HEK293T (cell line): ENCODE measurements at places on chromosomes 4 and X.

DNA sequence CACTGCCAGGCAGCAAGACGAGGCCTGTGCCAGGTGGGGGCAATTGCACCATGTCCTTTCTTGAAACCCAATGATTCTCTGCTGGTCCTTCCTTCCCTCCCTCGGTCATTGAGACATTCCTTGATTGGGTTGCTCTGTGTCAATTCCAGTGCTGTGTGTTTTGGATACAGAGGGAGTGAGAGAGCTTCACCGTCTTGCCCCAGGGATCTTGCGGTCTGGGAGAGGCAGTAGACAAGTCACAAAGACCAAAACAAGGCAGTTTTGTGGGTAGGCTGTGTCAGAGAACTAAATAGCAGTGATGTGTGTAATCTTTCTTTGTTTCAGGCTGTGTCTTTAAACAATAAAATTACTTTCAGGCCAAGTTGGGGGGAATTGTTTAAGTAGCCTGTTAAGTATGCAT is 38.8 kb upstream of the TADA2B start:
- DNase-seq = no peak

GRCh38 chr4:166045457-166045856 is 172.4 kb downstream of the TLL1 start:
- no peak for DNase-seq

- no peak for DNase-seq
These were observed 79.4 kb upstream of the ADRA2C start for GRCh38 chr4:3686753-3687152.

- peak; percentile 6 for DNase-seq
These were observed 220.2 kb upstream of the MAD2L1 start for GRCh38 chr4:120286813-120287212.

DNA sequence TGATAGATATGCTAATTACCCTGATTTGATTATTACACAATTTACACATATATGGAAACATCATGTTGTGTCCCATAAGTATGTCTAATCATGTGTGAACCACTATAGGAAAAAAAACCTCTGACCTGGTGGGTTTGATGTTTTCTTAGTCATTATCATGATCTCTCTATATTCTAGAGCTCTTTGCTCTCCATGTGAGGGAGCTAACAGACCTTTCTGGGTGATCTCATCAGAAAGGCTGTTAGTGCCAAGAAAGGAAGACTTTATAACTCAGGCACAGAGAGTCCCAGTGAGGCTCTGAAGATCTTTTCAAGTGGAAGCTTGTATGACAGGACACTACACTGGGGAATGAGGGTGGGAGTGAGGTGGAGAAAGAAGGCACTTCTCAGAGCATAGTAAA is 527.7 kb upstream of the MAGEB2 start:
- DNase-seq = no peak

- DNase-seq = no peak
These were observed 70.8 kb upstream of the GALNTL6 start for GRCh38 chr4:171742436-171742835.

GRCh38 chr4:106116025-106116424 is 200.0 kb downstream of the TBCK start:
- DNase-seq = no peak

- no peak for DNase-seq
These were observed 17.7 kb upstream of the HERC5 start for GRCh38 chr4:88439161-88439760.

DNA sequence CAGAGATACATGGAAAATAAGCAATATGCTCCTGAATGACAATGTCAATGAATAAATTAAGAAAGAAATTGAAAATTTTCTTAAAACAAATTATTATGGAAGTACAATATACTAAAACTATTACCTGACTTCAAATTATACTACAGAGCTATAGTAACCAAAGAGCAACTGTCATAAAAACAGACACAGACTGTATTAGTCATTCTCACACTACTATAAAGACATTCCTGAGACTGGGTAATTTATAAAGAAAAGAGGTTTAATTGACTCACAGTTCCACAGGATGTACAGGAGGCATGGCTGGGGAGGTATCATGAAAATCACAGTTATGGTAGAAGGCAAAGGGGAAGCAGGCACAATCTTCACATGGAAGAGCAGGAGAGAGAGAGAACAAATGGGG is 60.0 kb upstream of the CYSLTR1 start:
- no peak for DNase-seq

GRCh38 chrX:68177542-68177941 is 255.8 kb downstream of the OPHN1 start:
- DNase-seq = no peak

- no peak for DNase-seq
These were observed 588.4 kb upstream of the FAM241A start for GRCh38 chr4:111556851-111557250.

- no peak for DNase-seq
These were observed 503.0 kb upstream of the BOD1L1 start for GRCh38 chr4:14130551-14130950.

DNA sequence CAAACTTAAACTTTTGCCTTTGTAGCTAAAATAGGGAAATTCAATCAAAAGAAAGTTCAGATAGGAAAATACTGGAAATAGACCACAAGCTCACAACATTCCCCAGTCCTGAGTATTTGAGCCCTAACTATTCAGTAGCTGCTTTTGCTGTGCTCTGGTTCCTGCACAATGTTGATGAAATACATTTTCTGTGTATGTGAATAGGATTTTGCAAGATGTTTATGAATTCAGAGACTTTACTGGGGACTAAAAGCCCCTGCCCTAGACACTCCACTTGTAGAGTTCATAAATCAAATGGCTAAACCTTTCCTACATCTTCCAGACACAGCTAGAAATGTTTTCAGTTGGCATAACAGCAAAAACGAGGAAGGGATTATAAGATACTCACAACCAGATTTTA is 105.9 kb downstream of the FBXO8 start:
- DNase-seq = no peak

DNA sequence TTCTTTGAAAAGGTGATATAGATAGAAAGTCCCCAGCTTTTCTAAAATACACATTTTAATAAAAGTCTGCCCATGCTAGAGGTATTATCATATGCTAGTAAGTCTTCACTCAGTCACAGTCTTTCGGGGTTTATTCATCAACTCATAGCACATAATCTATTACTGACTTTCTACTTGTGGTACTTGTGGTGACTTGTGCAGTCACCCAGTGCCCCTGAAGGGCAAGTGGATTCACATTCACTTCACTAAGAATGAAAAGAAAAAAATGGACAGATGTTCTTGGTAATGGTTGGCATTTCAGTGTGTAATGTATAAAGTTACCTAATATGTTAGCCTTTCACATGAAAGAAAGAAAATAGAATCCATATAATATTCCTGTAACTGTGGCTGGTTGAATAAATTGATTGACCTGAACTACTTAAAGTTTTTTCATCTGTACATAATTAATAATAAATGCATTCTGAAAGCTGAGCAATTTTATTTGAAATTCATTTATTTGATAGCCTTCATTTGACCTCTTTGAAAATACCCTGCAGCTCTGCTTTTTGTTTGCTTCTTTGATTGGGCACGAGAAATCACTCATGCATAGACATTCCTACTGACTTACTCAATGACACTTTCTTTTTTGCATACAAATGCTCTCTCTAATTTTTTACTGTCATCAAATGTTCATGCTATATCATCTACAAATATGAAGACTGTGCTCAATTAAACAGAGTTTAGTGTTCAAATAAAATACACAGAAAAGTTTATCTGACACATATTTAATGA is 39.5 kb upstream of the ZNF330 start:
- no peak for DNase-seq

GRCh38 chr4:40185830-40186664 is 10.8 kb upstream of the RHOH start:
- DNase-seq = no peak

DNA sequence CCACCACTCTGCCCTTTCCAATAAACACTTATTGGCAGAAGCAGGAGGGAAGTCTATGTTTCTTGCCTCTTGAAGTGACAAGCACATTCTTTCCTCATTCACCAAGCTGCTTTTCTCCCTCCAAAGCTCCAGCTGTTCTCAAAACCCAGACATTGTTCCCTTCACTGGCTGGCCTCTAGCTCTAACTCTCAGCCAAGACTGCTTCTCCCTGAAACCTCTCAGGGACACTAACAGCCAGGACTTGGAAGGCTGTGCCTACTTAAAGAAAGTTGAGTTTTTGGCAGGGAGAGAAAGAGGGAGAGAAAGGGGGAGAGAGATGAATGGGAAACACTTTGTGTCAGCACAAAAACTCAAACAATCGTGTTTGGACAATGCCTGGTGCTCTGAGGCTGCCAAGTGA is 99.5 kb downstream of the COX18 start:
- DNase-seq = no peak

DNA sequence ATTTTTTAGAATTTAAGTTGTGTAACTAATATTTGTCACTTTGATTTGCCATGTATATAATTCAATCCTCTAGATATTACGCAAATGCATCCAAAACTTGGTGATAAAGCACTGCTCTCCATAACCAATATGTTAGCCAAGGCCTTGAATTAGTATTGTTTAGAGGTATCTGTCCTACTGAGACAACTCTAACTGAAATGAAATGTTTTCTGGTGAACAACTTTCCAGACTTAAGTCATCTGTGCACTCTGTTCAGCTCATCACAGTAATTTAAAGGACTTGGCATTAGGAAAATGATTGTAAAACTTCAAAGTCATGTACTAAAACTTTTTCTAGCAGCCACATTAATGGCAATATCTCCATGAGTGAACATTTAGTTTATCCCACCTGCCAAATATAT is 73.1 kb downstream of the HPGD start:
- DNase-seq = no peak

DNA sequence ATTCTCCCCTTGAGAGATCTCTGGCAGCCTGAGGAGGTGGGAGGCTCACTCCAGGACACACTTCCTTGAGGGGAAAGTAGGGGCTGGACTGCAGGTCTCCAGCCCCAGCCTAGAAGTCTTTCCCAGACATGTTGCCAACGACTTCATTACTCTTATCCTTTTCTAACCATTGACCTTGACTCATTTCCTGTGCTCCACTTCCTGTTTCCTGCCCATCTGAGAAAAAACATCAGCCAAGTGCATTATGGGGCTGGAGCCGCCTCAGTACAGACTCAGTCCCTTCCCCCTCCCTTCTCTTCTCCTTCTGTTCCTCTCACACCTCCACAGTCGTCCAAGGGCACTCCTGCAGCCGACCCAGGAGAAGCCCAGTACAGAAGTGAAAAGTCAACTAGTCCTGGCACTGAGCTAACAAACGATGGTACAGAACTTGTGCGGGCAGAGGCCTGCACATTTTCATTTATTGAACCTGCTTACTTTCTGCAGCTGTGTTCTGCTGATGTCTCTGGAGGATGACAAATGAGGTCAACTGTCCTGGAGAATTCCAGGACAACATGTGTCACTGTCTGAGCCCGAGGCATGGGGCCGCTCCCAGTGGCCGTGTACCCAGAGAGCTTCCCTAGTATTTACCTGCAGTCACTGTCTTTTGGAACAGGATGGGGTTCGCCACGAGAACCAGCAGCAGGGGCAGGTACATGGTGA is 20.1 kb downstream of the GPR143 start:
- no peak for DNase-seq

GRCh38 chr4:184471881-184472613 is 2.3 kb downstream of the IRF2 start:
- DNase-seq = peak; percentile 11

DNA sequence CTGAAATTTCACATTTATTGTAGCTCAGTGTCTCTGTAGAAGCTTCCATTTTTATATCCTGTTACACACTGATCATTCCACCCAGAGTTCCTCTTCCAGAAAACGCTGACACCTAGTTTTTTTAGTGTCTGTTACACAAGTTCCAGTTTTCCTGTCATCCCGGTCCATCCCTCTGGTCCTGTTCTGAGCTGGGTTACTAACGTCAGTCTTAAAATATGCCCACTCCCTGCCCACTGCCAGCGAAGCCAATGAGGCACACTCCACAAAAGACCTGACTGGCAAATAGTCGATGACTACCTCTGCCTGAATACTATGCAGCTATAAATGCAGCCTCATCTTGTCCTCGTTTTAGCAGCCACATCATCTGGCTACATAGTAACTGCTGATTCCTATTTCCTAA is 30.9 kb upstream of the DDX3X start:
- no peak for DNase-seq

DNA sequence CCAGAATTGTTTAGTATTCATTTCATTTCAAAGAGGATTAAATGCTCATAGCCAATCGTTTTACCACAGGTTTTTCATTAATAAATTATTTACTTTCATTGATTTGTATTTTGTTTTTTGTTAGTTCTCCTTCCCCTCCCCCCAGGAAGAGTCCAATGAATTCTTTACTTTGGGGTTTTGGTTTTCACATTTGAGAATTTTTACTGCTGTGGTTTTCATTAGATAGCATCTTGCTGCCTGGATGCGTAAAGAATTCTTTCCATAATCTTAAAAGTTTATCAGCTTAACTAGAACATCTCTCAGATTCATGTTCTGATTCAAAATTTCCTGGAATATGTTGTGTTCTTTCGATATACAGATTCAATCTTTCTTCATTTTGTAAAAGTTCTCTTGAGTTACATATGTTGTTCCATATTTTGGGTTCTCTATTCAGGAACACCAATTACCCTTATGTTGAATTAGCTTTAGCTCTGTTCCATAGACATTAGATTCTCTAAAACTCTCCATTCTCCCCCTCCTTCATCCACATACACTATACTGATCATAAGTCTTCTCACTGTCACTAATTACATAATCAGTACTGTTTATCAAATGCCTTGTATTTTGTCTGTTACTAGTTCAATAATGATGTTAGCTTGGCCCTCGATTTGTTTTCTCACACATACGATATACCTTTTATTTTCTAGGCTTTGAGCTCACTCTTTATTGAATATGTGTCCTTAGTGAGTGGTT is 184.4 kb downstream of the CAMK2D start:
- DNase-seq = no peak

DNA sequence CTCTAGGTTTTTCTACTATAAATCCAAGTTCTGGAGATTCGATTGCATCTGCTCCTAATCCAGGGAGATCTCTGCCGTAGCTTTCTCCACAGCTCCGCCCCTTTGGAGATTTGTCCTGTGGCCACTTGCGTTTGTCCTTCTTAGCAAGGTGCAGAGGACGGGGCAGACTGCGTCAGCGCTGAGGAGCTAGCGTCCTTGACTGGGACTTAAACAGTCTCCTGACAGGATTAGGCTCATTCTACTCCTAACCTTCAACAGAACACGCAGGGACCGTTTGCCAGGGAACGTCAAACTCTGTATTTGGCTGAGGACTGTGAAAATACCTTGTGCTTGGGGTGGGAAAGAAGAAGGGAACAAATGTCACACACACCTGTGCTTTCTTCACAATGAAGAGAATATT is 38.6 kb downstream of the SORBS2 start:
- no peak for DNase-seq

DNA sequence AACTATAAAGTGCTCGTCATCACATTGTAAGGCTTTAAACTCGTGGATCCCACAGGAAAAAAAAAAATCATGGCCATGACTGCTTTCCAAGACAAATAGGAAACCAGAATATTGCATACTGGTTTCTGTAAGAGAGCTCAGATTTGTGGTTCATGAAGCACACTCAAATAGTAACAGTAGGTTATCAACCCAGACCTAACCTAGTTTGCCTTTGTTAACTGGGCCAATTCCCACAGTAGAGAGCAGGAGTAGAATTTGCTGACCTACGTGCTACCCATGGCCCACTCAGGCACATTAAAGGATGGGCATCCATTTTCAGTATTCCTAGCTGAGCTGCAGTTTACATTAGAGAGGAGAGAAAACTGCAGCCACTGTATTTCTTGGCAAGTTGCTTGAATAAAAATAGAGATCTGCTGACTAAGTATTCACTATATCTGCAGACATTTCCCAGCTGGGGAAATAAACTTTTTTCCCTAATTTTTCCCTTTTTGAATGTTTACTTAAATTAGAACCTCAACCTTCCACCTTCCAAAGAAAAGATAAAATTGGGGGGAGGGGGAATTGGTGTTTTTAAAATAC is 218.5 kb downstream of the SPANXN3 start:
- DNase-seq = no peak
